ENCODE measurements at places on chromosomes 16 and 17. TPM values are rescaled to one million over a fixed set of nuclear protein-coding genes. Genes with fewer than 3 reads are reported as not detected.

DNA sequence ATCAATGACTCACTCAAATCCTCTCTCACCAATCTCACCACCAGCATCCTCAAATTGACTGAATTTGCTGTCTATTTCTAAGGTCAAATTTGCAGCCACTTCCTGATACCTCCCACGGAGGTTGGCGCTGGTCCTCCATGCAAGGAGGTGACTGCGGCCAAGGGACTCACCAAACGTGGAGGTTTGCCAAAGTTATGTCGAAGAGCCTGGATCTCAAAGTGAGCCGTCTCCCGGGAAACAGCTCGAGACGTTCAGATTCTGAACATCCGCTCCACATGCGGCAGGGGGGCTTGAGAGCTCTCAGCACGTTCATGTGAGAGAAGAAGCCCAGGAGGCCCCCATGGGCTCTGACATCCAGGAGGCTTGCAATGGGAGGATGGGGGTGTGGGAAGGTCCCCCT, 22.6 kb downstream of the LGALS3BP start:
- no peak for DNase-seq

KRT26 gene
- total RNA-seq, result not detected

- DNase-seq, result no peak
Observed at GRCh38 chr17:77128896-77129567, 11.7 kb upstream of the SEC14L1 start.

GRCh38 chr17:78416791-78417530, 38.5 kb downstream of the PGS1 start:
- DNase-seq, result no peak

DNA sequence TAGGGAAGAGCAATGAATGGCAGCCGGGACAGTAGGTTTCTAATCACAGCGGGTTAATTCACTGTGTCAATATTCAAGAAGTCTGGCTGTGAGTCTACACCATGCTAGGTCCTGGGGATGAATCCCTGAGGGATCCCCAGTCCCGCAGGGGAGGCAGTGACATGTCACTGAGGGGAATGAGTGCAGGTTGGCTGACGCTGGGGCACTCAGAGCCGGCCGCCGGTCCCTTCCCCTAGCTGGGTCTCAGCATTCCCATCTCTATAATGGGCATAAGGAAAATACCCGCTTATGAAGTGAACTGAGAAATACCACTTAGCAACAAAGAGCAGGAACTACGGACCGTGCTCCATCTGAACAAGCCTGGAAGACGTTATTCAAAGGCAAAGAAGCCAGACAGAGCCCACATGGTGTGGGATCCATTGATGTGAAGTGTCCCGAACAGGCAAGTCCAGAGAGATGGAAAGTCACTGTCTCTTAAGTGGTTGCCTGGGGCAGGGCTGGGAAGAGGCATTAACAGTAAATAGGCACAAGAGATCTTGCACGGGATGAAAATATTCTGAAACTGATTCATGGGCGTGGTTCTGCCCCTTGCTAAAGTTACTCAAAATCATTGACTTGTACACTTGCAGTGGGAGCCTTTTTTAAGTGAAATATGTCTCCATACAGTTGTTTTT, 31.9 kb downstream of the PPL start:
- DNase-seq, result no peak

DNA sequence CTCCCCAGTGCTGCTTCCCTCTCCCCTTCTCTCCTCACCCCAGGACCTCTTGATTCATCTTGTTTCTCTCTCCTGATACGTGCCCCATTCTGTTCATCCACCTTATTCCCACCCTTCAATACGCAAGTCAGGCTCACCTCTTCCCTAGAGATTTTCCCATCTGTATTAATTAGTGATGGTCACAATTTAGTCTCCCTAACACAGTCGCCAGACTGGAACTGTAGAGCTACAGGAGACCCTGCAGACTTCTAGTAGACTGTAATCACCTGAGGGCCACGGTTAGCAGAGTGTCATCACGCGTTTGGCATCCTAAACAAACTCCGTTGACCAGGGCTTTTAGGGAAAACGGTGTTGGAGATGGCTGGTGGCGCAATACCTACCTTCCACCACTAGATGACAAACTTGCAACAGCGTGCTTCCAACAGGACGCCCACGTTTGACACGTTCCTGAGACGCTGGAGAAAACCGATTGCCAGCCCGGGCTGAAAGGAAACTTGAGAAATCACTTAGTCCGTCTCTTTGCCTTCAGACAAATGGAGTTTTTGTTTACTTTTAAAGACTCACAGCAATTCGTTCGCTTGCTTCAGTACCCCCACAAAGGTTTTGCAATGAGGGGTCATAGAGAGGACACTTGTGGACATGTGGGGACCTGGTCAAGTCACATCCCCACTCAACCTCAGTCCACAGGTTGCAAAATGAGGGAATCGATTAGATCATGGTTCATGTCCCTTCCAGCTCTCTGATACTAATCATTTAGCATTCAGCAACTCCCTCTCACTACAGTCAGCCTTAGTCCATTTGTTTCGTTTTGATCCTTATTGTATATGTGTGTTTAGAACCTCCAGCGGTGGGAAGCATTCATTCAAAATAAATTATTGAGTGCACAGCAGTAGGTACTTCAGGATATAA, 20.6 kb downstream of the MYL4 start:
- peak; percentile 97 for DNase-seq

- no peak for DNase-seq
Observed at GRCh38 chr17:66752411-66752810, 82.5 kb upstream of the CACNG5 start.

DNA sequence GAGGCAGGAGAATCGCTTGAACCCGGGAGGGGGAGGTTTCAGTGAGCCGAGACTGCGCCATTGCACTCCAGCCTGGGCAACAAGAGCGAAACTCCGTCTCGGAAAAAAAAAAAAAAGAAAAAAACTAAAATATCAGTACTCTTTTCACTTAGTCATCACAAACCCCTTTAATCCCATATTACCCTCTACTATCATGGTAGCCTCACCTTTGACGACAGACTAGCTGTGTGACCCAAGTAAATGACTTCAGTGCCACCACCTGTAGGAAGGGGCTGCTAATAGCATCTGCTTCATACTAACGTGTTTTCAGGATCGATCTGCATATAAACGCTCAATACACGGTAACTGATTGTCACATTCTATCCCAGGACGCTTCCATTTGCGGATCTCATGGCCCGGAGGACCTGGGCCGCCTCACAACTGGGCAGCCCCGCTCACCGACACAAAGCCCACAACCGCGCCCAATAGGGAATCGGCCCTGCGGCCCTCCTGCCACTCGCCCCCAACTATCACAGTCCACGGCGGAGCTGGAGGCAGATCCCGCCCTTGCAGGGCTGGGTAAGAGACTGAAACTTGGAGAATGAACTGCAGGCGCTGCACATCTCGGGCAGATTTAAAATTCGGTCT, 1.1 kb upstream of the ZNF263 start:
- no peak for DNase-seq

SOST gene
- total RNA-seq, result not detected

DNA sequence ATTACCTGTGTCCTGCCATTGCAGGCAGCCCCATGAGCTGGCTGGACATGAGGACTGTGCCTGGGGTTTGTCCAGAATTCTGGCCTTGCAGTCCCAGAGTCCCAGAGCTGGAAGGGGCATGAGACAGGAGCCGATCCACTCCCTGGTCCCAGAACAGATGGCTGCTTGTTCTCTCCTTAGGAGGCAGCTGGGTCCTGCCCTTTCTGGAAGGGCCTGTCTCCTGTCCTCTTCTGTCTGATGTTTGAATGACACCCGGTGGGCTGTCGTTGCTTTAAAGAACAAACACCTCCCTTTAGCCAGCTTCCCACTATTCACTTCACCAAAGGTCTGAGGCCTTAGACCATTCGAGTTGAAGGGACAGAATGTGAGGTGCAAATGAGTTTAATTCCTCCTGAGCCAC, 63.8 kb downstream of the RAP1GAP2 start:
- no peak for DNase-seq

DNA sequence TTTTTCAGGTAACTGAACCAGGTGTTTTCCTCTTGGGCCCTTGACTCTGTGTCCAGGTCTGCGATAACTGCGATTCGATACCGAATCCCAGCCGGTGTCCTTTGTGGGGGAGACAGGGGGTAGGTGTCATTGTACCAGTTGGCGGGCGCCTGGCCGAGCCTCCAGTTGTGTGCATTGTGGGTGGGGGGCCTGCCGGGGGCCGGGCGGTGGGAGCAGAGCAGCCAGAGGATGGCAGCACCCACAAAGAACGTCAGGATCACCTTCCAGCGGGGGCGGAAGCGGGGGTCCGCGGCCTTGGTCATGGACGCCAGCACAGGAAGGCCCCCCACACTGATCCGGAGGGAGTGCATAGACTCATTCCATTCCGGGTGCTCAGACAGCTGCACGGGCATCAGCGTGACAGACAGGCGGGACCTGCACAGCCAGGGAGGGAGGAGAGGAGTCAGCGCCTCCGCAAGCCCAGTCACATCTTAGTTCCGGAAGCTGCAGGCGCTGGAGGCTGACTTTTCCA, 12.3 kb downstream of the CANT1 start:
- no peak for DNase-seq

CBX1 gene
- 40.3 TPM for total RNA-seq

GRCh38 chr16:67206838-67207248, 7.9 kb downstream of the ELMO3 start:
- DNase-seq, result no peak

- DNase-seq, result no peak
Observed at GRCh38 chr17:4691686-4692085, 12.3 kb downstream of the PELP1 start.

SGSM2 gene
- total RNA-seq, result 72.2 TPM

DHRS7C gene
- not detected for total RNA-seq

CDH5 gene
- total RNA-seq, result 19.5 TPM

DNA sequence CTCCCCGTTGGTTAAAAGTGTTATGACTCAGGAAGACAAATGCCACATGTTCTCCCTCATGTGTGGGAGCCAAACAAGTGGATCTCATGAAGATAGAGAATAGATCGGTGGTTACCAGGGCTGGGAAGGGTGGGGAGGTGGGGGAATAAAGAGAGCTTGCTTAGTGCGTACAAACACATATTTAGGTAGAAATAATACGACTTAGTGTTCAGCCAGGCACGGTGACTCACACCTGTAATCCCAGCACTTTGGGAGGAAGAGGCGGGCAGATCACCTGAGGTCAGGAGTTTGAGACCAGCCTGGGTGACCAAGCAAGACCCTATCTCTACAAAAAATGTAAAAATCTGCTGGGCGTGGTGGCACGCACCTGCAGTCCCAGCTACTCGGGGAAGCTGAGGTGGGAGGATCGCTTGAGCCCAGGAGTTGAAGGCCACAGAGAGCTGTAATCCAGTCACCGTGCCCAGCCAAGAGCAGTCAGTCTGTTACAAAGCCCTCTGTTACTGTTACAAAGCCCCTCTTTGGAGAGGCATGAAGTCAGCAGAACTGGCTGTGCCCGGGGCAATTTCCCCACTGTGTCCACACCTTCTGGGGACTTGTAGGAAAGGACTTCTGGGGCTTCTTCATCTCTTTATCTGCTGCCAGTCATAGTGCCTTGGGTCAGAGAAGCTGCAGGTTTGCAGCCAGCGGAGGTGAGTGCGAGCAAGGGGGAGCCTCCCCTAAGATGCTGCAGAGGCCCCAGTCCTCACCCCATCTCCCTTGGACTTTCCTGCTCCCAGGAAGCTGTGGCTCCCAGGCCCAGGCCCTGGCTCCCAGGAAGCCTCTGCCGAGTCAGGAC, 4.3 kb upstream of the ALDH3A1 start:
- no peak for DNase-seq

DNA sequence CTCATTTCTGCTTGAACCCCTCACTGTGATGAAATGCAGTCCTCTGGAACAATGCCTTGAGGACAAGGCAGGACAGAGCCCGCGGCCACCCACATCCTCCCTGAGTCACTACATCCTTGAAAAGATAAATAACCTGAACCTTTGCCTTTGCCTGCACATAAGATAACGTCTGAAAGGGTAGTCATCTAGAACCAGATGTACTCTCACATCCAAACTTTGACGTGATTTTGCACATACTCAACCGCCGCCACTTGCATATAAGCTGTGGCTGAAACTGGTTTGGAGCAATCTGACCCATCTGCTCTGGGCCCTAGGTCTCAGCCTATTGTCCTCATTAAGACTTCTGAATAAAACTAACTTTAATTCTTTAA, 252.1 kb downstream of the PHKB start:
- DNase-seq, result no peak

FZD2 gene
- total RNA-seq, result 3.4 TPM

GRCh38 chr17:58019521-58019920, 12.5 kb upstream of the SRSF1 start:
- no peak for DNase-seq

GRCh38 chr16:13397126-13397525, 495.7 kb downstream of the SHISA9 start:
- peak; percentile 62 for DNase-seq

- peak; percentile 4 for DNase-seq
Observed at GRCh38 chr16:47984669-47985068, 171.1 kb downstream of the ABCC12 start.

DEXI gene
- total RNA-seq, result 131 TPM

Data from esophagus muscularis mucosa (tissue), 4 donors.